Breast epithelium (tissue), 4 donors: ENCODE measurements at places on chromosomes 16 and 17. TPM values are rescaled to one million over a fixed set of nuclear protein-coding genes. Genes with fewer than 3 reads are reported as not detected.

- DNase-seq, result no peak
Measured at GRCh38 chr17:17668775-17669579, 12.3 kb upstream of the RAI1 start.

The CETP gene
- total RNA-seq, result 0.80 TPM

GRCh38 chr16:24308200-24308599, 52.1 kb downstream of the CACNG3 start:
- DNase-seq, result no peak

GRCh38 chr16:54326266-54326662, 39.7 kb upstream of the IRX3 start:
- no peak for DNase-seq

The PRRT2 gene
- 2.9 TPM for total RNA-seq

The EPN3 gene
- total RNA-seq, result 8.2 TPM

The KRT13 gene
- total RNA-seq, result 1.6 TPM

The SEPTIN12 gene
- not detected for total RNA-seq

DNA sequence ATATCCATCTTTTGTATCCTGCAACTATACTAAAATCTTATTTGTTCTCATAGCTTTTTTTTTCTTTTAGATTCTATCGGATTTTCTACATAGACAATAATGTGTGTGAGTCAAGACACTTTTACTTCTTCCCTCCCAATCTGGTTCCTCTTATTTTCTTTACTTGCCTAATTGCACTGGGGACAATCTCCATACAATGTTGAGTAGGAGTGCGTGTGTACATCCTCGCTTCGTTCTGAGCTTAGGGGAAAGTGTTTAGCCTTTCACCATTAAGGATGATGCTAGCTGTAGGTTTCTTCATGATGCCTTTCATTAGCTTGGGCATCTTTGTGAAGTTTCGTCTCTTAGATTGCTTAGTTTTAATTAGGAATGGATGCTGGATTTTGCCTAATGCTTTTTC, 2.9 kb downstream of the SPATA32 start:
- no peak for DNase-seq

DNA sequence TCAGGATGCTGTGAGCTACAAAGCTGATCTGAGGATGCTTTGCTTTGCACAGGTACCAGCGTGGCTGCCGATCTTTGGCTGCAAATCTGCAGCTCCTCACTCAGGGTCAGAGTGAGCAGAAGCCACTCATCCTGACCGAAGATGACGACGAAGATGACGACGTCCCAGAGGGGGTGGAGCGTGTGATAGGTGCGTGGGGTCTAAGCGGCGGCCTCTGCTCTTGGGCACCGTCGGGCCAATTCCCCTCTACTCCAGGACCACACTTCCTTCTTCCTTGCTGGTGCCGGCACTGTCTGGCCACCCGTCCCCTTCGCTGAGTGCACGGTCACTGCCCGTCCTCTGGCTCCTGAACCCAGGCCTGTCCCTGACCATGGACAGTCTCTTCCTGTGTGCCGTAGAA, 34.0 kb downstream of the ZNF750 start:
- DNase-seq, result no peak

GRCh38 chr16:6611535-6611934, 721.1 kb upstream of the RBFOX1 start:
- no peak for DNase-seq

DNA sequence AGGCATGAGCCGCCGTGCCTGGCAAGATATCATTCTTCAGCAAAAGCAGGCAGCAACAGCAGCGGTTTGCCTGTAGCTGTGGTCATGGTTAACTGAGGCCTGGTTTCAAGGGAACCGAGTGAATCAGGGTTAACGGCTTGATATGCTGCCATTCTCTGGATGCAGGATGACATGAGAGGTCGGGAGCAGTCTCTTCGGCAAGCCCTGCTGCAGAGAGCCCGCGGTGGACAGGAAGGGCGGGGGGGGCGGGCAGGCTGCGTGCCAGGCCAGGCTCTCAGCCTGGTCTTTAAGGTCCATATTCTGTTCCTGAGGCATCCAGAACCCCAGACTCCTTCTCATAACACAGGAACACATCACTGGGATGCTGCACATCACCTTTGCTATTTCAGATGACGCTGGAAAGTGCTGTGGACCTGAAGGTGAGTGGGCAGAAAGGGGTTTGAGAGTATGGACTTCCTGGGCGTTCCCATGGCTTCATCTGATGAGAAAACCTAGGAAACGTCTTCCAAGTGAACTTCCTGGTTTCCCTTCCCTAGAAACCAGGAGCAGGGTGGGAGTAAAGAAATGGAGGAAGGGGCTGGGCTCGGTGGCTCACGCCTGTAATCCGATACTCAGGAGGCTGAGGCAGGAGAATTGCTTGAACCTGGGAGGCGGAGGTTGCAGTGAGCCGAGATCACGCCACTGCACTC, 165.6 kb upstream of the RPH3AL start:
- no peak for DNase-seq

DNA sequence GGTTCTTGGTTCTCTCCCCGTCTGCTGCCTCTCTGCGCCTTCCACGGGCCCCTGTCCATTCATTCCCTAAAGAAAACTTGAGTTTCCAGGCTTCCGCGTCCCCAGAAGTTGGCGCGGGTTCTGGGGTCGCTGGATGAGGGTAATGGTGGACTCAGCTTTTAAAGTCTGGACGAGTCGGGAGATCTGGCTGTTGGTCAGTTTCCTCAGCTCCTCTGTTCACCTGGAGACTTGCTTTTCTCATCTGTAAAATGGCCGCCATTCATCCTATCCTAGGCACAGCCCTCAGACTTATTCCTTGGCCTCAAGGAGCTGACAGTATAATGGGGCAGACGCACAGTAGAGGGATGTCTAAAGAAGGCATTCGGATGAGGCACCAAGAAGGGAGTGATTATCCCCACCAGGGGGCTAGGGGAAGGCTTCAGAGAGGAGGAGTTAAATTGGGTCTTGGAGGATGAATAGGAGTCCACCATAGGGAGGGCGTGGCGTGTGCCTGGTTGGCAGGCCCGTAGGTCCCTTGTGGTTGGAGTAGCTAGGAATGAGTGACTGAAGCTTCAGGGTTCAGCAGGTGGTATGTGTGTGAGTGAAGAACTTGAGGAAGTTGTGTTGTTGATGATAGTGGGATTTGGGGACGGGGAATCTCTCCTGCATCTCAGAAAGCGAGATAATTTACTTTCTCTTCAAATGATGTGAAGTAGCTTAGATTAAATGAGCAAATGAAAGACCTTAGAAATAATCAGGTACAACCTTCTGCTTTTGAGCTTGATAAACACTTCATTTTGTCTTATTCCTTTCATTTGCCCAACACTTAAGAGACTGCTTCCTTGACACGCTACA, 652 bp downstream of the VPS35L start:
- no peak for DNase-seq

DNA sequence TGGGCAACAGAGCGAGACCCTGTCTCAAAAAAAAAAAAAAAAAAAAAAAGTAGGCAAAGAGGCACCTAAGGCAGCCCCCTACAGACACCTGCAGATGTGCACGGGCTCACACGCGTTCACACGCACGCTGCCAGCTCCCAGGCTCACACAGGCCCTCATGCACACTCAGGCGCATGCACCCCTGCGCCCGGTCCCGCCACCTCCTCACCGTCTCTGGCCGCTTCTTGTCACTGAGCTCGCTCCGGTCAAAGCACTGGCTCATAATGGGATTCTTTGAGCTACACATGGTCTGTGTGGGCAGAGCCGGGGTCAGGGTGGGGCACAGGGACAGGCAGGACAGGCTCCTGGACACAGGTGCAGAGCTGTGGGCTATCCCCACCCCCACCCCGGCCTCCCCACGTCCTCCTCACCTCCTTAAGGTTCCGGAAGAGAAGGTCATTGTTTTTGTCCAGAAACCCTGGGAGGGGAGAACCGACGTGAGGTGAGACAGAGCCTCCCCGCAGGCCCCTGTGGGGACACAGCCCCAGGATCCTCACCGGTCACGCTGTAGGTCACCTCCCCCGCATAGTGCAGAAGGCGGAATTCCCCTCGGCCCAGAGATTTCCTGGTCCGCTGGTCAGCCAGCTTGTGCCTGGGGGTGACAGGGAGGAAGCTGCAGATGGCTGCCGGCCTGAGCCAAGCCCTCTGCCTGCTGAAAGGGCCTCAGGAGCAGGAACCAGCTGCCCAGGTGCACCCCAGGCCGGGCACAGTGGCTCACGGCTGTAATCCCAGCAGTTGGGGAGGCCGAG, 17.9 kb downstream of the MYO1C start:
- DNase-seq, result no peak

GRCh38 chr16:84970447-84971127, 40.7 kb downstream of the ZDHHC7 start:
- peak; percentile 50 for DNase-seq

- no peak for DNase-seq
Measured at GRCh38 chr17:72737151-72737690, 355.3 kb downstream of the SLC39A11 start.

DNA sequence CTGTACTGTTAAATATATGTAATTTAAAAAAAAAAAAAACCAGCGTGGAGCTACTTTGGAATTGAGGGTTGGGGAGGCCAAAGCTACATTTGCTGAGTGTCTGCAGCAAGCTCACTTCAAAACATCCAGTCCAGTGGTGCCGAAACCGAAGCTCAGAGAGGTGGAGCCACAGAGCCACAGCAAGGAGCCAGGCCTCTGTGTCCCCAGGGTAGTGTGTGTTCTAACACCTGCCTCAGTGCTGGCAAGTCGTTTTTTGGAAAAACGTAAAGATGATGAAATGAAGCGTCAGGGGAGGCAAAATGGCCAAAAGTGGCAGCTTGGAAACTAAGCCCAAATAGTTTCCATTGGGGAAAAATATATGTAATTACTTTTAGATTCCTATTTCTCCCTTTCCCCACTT, 36.1 kb upstream of the MRC2 start:
- DNase-seq, result no peak

DNA sequence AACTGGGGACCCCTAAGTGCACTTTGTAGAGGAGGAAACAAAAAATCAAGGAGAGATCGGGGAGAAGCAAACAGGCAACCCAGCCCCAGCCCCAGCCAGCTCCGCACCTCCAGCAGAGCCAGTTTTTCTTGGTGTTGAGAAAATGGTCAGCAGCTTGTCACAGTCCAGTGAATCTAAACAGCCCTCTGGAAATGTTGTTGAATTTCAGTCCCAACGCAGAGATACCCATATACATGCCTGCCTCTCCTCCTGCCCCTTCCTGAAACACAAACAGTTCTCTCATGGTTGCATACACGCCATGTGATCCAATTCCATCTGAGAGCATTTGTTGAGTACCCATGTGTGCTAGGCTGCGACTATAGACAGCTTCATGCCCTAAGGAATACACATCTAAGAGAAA, 42.4 kb upstream of the LHX1 start:
- no peak for DNase-seq

DNA sequence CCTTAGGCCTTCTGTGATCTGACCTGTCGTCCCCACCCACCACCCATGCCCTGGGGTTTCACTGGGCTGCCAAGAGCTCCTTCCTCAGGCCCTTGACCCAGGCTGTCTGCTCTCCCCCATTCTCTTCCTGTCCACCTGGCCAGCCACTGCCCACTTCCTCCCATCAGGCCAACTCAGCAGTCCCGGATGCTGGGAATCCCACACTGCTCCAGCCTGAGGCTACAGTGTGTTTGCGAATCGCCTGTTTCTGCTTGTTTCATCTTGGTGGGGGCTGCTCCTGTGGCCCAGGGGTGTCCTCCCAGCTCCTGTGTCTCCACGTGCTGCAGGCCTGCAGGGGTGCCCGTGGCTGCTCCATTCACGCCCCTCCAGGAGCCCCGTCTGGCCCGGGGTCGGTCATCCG, 839 bp upstream of the METRN start:
- DNase-seq, result no peak

The CRISPLD2 gene
- total RNA-seq, result 94.7 TPM

DNA sequence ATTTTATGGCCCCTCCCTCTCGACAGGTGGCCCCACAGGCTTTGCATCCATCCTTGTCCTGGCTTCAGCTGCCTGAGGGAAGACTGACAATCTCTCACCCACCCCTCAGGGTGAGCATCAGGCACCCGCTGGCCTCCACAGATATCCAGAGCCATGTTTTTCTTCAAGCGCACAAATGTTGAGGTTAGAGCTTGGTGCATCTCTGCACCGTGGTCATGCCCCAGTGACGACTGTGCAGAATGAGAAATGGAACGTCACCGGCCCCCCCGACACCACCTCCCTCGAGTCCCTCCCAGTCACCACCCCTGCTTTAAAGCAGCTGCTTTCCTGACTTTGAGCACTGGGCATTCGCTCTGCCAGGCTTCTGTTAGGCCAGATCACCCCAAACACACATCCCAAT, 19.8 kb upstream of the TIMP2 start:
- DNase-seq, result no peak

- DNase-seq, result no peak
Measured at GRCh38 chr17:74824961-74825627, 34.6 kb downstream of the GRIN2C start.

- no peak for DNase-seq
Measured at GRCh38 chr16:75279305-75279704, 27.9 kb upstream of the BCAR1 start.

- no peak for DNase-seq
Measured at GRCh38 chr16:78189121-78189520, 89.7 kb downstream of the WWOX start.

The ABCA5 gene
- 93.1 TPM for total RNA-seq

The DGKE gene
- total RNA-seq, result 7.0 TPM

GRCh38 chr17:7282752-7283321, 1.3 kb downstream of the SLC2A4 start:
- no peak for DNase-seq

The KRT31 gene
- total RNA-seq, result not detected

DNA sequence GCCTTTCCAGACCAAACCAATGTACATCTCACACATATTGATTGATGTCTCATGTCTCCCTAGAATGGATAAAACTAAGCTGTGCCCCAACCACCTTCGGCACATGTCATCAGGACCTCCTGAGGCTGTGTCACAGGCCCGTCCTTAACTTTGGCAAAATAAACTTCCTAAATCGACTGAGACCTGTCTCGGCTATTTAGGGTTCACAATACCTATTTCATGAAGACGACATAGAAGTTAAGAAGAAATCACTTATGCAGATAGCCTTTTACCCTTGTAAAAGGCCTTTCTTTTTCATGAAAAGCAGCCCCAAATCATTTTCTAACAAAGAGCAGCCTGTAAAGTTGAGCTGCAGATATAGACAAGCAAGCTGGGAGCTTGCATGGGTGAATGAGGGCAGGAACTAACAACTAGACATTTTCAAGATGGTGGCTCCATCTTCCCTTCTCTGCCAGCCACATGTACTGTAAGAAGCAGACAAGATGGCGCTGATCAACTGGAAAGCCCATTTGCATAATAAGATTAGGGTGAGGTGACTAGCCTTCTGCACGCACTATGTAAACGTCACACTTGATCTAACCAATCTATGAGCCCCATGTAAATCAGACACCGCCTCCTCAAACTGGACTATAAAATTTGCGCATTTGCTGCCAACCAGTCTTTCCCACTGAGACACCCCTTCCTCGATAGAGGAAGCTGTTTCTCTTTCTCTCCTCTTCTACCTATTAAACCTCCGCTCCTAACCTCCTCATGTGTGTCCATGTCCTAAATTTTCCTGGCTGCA, 4.7 kb upstream of the KDM8 start:
- no peak for DNase-seq

- no peak for DNase-seq
Measured at GRCh38 chr16:89446136-89446974, 44.0 kb downstream of the ANKRD11 start.

DNA sequence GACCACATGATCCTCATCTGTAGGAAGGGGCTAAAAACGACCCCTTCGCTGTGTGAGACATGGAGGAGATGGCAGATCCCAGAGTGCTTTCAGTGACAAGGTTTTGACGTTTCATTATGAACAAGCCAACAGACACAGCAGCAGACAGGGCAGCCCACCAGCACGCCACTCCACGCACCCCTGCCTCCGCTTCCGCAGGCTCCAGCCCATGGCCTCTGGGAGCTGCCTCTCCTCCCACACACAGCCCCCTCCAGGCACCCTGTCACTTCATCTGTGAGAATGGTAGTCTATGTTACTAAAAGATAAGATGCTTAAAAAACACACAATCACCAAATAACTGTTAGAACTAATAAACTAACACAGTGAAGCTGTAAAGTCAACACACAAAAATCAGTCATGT, 12.3 kb upstream of the ADCY7 start:
- no peak for DNase-seq
